HCT116 (cell line): ENCODE measurements at places on chromosomes 16 and 17. TPM values are rescaled to one million over a fixed set of nuclear protein-coding genes. Genes with fewer than 3 reads are reported as not detected.

- no peak for DNase-seq
Observed at GRCh38 chr17:38587203-38587602, 18.5 kb downstream of the SRCIN1 start.

DNA sequence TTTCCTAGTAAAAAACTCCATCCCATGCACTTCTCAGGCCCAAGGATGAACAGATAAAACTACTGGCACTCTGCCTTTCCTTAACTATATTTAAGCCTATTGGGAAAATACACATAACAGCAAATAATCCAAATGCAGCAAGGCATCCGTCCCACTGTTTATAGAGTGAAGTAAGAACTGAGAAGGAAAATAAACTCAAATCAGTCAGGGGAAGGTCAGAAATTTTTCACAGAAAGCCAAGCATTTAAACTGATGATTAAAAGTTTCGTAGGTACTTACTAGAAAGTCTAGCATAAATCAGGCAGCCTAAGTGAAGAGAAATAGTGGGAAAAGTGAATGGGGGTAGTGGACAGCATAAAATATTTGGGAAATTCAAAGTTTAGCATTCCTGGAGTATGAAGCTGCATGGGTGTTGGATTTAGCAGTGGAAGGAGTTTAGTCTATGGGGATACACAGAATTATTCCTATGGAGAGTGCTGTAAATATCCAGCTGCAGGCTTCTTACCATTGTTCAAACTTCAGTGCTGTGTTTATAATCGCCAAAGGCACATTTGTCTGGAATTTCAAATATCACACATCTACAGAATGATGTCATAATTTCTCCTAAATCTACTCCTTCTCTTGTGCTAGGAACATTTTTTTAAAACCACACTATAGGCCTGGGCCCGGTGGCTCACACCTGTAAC lies 1131.0 kb upstream of the GOT2 start:
- no peak for DNase-seq

- no peak for DNase-seq
Observed at GRCh38 chr17:53420035-53420641, 402.6 kb upstream of the KIF2B start.

DNA sequence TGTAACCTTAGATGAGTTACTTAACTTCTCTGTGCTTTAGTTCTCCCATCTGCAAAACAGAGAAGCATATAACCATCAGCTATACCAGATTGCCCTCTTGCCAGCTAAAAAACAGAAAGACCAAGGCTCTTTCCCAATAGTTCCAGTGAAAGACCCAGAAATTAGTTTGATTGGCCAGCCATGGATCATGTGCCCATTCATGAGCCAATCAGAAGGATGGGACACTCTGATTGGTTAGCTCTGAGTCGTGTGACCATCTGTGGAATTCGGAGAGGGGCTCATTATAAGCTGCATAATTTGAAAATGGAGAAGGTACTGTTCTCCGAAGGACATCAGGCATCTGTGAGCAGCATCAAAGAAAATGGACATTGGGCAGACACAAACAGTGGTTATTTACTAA lies 155.2 kb downstream of the ABCC12 start:
- DNase-seq, result no peak

The CPNE7 gene
- total RNA-seq, result 201 TPM

- no peak for DNase-seq
Observed at GRCh38 chr17:2240541-2240940, 63.0 kb downstream of the SMG6 start.

The TPSD1 gene
- not detected for total RNA-seq
